ENCODE measurements at places on chromosomes 3 and 15. TPM values are rescaled to one million over a fixed set of nuclear protein-coding genes. Genes with fewer than 3 reads are reported as not detected.
A peak's percentile ranks its signal among the peaks of the same experiment; 100 is the strongest.

Gene GPR62
- total RNA-seq = not detected

DNA sequence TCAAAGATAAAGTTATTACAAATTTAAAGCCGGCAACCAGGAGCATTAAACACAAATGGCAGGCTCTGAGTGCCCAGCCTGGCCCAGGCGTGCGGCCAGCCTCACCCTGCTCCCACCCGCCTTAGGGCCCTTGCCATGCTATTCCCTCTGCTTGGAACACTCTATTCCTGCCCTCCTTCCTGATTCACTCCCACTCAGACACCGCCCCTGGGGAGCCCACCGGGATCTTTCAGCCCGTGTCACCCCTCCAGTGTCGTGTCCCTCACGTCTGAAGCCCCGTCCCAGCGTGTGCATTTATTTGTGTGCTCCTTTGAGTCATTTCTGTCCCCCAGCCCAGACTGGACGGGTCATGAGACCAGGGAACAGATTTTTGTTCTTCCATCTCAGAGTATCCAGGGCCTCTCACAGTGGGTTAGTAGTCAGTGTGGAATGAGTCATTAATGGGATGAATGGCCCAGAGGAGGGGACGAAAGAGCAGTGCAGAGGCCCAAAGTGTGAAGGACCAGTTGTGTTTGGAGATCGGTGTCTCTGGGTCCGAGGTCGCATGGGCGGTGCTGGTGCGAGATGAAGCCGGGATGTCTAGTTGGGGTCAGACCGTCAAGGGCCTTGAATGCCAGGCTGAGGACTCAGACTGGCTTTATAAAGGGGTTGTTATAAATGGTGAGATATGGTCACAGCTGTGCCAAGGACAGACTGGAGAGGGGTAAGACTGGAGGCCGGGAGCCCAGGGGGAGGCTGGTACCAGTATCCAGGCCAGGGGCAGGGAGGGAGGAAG lies 58.9 kb upstream of the SLC6A6 start:
- no peak for DNase-seq

- no peak for DNase-seq
Measured at GRCh38 chr3:31180274-31180673, 285.8 kb upstream of the GADL1 start.

DNA sequence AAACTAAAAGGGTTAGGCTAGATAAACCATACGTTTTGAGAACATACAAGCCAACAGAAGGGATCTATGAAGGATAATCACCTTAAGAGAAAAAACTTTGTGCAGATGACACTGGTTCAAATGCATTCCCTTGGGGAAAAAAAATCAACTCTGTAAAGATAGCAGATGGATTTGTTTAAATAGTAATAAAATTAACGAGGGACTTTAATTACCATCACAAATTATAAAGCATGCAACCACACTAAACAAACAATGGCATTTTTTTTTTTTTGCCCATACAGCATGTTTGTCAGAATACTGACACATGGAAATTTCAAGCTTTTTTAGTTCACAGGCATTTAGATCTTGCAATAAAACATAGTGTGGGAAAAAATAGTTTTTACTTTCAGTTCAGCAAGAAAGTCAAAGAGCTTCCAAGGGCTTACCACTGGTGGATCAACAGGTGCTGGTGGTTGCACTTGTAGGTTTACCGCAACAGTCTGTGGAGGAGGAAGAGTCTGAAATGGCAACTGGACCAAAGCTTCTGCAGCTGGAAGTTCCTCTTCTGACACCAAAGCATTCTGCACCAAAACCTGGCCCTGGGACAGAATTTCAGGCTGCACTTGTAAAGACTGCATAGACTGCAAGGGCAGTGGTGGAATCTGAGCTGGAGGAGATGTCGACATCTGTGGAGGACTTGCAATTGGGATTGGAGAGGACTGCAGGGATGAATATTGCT lies 53.1 kb downstream of the PHC3 start:
- peak; percentile 32 for DNase-seq
